ENCODE measurements at places on chromosomes 1 and 21. TPM values are rescaled to one million over a fixed set of nuclear protein-coding genes. Genes with fewer than 3 reads are reported as not detected.

DNA sequence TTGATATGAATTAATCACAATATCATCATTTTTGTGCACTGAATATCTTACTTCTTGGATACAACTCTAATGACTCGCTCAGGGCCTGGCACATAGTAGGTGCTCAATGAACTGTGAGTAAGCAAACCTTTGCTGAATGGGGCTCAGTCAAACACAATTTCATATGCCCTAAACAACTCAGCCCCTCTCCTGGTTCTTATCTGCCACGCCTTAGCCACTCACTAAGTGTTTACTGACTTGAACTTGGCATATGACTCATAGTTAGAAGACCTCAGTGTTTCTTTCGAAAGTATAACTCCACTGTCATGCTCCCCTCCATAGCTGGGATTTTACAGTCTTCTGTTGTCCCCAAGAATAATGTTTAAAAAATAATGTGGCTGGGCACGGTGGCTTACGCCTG, 4.8 kb upstream of the IFNLR1 start:
- H3K27ac ChIP-seq, result no peak overlapping the region
- H3K4me1 ChIP-seq, result peaks cover 7% of the 10 kb centered on the region

Gene TNFRSF4
- total RNA-seq, result 94.7 TPM

DNA sequence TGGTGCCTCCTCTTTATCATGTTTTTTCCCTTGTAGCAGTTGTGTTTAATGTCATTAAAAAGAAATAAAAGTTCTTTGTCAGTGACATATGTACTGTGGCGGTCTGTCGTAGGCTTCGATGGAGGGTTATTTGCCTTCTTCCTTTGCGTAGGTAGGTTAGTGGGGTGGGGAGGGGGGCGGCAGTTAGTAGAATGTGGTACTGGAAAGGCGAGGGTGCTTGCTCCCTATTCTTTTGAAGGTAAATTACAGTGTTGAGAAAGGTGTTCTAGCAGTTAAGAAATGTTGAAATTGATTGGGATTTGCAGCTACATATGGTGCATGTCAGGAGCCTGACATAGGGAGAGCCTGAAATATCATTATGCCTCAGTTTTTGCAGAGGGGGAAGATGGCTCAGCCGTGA, 11.9 kb downstream of the FNDC5 start:
- no peaks in the 10 kb centered on the region for H3K4me1 ChIP-seq
- peaks cover 6% of the 10 kb centered on the region for H3K36me3 ChIP-seq
- H3K27ac ChIP-seq, result no peak overlapping the region
- DNase-seq, result no peak

GRCh38 chr1:116270316-116271057, 102.6 kb upstream of the ATP1A1 start:
- H3K4me1 ChIP-seq, result peaks cover 7% of the 10 kb centered on the region
- peaks cover 3% of the 10 kb centered on the region for H3K36me3 ChIP-seq
- no peaks in the 10 kb centered on the region for H3K27me3 ChIP-seq
- no peak overlapping the region for H3K27ac ChIP-seq
- no peak overlapping the region for H3K4me3 ChIP-seq

Data from T-helper 17 cell (primary cell).